ENCODE measurements at places on chromosomes 11 and 22.
A peak's percentile ranks its signal among the peaks of the same experiment; 100 is the strongest.

DNA sequence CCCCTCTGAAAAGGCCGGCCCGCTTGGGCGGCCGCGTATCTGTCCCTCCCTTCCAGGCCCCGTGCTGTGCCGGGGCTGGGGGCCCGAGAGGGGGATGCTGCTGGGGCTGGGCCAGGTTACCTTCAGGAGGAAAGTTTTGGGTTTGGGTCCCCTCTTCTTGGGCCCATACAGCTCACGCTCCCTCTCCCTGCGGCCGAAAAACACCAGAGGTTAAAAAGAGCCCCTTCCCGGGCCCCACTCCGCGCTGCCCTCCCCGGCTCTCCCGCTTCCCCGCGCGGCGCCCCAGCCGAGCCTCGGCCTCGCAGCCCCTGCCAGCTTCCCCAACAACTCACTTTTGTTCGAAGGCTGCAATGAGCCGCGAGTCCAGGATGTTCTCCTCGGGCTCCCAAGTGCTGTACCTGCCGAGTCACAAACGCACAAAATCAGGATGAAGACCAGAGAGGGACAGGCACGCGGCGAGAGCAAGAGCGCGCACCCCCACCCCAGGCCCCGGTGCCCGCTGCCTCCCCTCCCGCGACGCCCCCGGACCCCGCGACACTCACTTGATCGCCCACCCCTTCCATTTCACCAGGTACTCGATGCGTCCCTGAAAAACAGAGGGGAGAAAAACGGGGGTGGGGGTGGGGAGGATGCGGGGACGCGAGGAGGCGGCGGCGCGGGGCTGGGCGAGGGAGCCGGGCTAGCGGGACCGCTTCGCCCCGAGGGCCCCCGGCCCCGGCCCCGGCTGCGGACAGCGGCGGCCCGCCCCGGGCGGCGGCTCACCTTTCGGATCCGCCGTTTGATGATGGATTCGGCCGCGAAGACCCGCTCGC lies 450 bp downstream of the CBX6 start:
- no peak for DNase-seq

DNA sequence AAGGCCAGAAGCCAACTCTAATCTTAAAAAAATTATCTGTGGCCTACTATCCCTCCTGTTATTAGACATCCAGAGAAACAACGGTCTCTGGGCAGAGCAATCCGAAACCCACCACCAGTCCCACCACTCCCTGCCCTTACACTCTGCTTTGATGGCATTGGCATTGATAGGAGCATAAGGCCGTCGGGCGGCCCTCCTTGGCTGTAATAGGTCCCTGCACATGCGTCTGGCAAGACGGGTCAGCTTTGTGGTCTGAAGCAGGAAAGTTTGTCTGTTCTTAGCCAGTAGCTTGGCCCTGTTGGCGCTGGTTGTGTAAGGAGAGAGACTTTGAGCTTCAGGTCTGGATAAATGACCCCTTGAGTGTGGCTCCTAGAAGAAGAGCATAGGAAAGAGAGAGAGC lies 3.8 kb upstream of the TUT1 start:
- no peak for DNase-seq

DNA sequence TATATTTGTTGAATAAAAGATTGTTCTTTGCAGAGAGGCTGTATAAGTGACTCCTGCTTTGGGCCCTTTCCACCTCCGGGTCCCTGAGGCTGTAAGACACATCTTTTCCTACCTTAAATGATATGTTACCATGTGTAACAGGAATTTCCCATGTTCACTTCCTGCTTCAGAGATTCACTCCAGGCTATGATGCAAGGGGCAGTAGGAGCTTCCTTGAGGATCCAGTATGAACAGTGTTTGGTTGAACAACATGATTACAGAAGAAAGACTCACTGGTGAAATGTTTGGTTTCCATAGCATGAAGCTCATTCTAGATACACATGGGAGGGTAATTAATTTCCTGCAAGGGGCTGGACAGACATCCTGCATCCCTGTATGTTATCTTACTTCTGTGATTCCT lies 25.6 kb upstream of the ZDHHC13 start:
- no peak for DNase-seq

- no peak for DNase-seq
These were observed 180.6 kb upstream of the ARHGAP20 start for GRCh38 chr11:110892741-110893285.

- no peak for DNase-seq
These were observed 47.6 kb upstream of the NAV2 start for GRCh38 chr11:19664886-19665548.

DNA sequence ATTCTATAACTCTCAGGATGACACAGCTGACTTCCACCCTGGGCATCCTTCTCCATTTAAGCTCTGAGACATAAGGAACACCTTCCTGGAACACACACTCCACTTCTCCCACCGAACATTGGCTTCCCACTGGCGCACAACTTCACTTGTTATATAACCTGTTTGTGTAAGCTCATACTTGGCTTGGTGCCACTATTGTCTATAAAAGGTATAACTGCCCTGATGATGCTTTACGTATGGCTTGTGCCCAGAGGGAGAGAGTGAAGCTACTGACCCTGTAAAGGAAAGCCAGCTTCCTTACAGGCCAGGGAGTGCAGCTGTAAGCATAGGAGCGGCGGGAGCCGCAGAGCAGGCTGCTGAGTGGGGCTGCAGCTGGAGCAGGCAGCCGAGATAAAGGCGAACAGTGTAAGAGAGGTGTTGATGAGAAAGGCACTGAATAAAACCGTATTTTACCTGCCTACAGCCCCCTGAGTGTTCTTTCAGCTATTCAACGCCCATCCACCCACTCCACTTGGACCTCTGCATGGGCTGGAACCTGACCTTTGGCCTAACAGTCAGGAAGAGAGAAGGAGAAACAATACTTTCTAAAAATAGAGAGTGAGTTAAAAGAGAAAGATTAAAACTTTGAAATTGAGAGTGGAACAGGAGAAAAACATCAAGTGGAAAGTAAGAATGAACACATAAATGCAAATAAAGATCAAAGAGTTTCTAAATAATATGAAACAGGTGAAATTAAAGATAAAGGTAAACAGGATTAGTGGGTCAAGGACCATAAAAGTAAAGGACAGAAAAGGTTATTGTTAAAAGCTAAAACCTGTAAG lies 252.1 kb upstream of the ARHGAP42 start:
- no peak for DNase-seq

DNA sequence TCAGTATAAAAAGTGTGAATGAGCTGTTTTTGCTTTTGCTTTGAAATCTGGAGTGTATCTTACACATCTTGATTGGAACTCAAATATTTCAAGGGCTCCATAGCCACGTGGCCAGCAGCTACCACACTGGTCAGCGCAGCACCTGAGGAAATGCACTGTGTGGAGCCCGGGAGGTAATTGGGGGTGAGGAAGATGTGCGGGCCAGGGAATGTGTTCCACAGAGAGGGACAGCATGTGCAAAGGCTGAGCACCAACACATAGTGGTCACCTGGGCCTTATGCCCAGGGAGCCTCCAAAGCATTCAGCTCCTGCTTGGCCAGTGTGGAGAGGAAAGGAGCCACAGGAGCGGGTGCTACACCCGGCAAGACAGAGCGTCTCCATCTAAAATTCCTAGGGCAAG lies 20.8 kb downstream of the RELT start:
- no peak for DNase-seq

DNA sequence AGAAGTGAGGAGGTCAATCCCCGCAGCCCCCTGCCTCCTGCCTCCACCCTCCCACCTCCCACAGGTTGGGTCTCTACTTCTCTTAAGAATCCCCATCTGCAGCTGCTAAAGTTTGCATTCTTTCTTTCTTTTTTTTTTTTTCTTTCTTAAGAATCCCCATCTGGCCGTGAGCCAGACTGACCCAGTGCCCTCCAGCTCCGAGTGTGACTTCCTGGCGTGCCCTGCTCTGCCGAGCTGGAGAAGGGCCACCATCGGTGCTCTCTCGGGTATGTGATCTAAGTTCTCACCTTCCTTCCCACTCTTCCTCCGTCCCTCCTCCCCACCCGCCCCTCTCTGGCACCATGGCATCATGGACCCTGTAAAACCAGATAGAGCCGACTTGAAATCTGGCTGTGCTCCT lies 66.7 kb upstream of the LMO1 start:
- no peak for DNase-seq

GRCh38 chr11:6481924-6482275 lies 599 bp downstream of the TIMM10B start:
- no peak for DNase-seq

DNA sequence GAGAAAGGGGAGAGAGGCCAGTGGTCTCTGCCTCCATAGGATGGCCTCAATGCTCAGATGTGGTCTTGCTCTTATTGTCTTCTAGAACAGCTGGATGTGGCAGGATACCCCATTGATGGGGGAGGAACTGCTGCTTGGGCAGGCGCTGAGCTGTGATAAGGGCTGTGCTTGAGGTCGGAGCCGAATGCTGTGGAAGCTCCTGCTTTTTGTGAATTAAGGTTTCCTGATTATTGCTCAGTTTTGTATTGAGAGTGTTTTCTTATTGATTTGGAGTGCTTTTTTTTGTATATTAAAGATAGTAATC lies 57.2 kb downstream of the CABIN1 start:
- no peak for DNase-seq

- DNase-seq, result no peak
These were observed 113.5 kb downstream of the GUCY1A2 start for GRCh38 chr11:106904826-106905225.

DNA sequence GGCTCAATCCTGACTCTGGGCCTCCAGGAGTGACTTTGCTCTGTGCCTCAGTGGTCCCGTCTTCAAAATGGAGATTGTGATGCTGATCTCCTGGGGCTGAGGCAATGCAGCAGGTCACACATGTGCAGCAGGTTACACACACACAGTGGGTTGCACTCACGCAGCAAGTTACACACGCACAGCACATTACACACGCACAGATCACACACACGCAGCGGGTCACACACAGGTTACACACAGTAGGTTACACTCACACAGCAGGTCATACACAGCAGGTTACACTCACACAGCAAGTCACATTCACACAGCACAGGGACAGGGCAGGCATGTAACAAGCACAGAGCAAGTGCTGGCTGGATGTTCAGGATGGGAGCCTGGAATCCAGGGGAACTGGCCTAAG lies 11.3 kb downstream of the C11orf24 start:
- DNase-seq, result no peak

GRCh38 chr11:27304514-27304913 lies 58.5 kb downstream of the CCDC34 start:
- DNase-seq, result no peak

GRCh38 chr11:61966734-61967115 lies 709 bp downstream of the FTH1 start:
- no peak for DNase-seq

DNA sequence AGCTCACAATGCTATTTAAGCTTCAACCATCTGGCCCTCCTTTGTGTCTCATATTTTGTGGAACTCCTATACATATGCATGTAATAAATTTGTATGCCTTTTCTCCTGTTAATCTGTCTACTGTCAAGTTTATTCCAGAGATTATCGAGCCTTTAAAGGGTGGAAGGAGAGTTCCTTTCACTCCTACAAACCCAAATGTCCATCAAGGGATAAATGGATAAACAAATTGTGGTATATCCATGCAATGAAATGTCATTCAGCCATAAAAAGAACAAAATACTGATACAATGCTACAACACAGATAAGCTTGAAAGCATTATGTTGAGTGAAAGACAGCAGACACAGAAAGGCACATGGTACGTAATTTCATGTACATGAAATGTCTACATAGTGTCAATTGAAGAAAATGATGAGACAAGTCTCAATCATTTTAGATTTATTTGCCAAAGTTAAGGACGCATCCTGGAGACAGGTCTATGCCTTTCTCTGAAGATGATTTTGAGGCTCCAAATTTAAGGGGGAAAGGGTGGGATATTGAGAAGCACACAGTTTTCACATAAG lies 17.7 kb upstream of the FEZ1 start:
- DNase-seq, result no peak

DNA sequence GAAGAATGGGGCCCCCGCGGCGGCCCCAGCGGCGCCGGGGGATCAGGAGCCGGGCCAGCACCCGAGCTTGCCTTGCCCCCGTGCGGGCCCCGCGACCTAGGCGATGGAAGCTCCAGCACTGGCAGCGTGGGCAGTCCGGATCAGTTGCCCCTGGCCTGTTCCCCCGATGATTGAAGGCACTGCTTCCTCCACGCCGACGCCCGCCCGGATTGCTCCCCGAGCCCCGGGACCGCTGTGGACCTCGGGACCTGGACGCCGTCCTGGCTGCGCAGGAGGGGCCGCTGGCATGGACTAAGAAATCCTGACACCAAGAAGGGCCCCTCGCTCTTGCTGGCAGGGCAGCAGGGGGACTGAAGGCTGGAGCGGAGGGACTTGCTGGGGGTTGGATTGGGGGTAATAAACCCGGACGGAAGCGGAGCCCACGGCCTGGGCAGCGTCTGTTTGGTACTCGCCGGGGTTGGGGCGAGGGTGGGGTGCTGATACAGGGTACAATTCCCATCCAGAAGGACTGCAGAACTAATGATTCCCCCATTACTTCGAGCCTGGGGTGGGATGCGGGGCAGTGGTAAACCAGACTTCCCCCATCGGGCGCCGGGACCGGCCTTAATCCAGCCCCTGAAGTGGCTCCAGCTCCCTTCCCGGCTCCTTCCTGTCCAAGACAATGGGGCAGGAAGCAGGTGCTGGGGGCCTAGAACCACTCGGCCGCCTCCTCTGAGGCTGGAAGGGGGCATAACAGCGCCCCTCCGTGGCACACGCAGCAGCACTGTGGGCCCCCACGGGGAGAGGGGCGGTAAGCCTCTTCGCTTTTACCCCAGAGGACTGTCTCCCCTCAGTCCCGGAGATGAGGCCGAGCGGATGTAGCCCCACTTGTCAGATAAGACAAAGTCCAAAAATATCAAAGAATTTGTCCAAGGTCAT lies 1.0 kb downstream of the CCDC85B start:
- no peak for DNase-seq

GRCh38 chr22:31295831-31296657 lies 3.8 kb upstream of the PIK3IP1 start:
- DNase-seq, result no peak

DNA sequence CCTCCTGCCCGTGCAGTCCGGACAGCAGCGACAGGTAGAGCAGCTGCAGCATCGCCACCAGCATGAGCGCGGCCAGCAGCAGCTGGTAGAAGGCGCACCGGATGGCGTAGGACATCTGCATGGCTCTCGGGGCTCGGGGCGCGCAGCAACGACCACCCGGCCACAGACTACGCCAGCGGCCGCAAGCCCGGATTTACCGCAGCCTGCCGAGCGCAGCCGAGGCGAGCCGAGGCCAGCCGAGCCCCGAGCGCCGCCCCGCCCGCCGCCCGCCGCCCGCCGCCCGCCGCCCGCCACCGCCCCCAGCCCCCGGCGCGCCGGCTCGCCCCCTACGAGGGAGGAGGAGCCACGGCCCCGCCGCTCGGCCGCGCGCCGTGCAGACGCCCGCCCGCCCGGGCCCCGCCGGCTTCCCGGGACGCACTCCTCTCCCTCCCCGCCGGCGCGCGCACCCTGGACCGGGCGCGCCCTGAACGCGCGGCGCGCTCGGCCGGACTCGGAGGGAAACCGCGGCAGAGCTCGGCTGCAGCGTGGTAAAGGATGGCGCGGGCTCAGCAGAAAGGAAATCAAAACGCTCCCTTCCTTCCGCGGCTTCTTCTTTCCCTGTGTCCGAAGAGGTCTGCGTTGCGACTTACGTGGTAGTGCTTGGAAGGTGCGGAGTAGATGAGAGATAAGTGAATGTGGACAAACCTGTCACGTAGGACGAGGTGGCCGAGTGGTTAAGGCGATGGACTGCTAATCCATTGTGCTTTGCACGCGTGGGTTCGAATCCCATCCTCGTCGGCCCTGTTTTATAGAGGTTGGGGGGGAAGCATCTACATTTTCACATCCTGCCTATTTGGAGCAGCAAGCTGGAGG lies at the start of gene B4GAT1:
Gene B4GAT1, minus strand, starts transcription at position 205 of the 852 bp plus-strand sequence. Its CDS starts 84 bp downstream, at position 121.
- peak; percentile 61 for DNase-seq

Data from mesothelial cell of epicardium (in vitro differentiated cells).